ENCODE measurements at places on chromosomes 7 and 10.

DNA sequence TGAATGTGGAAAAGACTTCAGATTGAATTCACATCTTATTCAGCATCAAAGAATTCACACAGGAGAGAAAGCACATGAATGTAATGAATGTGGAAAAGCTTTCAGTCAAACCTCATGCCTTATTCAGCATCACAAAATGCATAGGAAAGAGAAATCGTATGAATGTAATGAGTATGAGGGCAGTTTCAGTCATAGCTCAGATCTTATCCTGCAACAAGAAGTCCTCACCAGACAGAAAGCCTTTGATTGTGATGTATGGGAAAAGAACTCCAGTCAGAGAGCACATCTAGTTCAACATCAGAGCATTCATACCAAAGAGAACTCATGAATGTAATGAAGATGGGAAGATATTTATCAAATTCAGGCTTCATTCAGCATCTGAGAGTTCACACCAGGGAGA, 14.8 kb downstream of the ZNF655 start:
- no peak for DNase-seq

GRCh38 chr10:132307823-132308586, at the start of gene STK32C:
STK32C (minus strand) TSS chr10:132307950; CDS start chr10:132307833, 117 bp downstream.
- DNase-seq, result peak; percentile 98

- DNase-seq, result no peak
Observed at GRCh38 chr7:75715864-75716263, 22.9 kb downstream of the HIP1 start.

DNA sequence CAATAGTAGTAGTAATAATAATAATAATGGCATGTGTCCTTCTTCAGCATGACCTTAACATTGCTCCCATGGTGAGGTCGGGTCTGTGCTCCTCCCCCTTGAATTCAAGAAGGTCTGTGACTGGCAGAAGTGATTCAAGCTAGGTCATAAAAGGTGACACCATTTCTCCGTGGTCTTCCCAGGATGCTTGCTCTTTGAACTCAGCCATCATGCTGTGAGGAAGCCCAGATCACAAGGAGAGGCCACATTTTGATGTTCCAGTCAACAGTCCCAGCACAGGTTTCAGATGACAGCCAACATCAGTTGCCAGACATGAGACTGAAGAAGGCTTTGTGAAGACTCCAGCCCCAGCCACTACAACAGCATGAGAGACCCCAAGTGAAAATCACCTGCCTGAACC, 83.9 kb downstream of the SEPTIN14 start:
- no peak for DNase-seq

GRCh38 chr7:103541026-103541425, 95.0 kb upstream of the SLC26A5 start:
- no peak for DNase-seq

DNA sequence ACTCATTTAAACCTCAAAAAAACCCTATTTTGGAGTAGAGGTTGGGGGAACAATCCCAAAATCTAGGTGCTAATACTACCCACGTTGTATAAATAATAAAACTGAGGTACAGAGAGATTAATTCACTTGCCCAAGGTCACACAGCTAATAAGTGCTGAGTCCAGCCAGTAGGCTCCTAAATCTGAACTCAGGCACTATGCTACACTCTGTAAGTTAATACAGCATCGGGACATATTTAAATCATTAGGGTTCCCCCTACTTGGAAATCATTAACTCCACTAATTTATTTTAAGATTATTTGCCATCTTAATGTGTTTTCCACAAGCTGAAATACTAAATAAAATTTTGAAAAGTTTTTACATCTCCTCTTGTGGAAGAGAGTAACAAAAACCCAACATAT, 24.2 kb downstream of the PIP4K2A start:
- no peak for DNase-seq

- DNase-seq, result no peak
Observed at GRCh38 chr7:30926313-30926712, 14.7 kb downstream of the AQP1 start.

DNA sequence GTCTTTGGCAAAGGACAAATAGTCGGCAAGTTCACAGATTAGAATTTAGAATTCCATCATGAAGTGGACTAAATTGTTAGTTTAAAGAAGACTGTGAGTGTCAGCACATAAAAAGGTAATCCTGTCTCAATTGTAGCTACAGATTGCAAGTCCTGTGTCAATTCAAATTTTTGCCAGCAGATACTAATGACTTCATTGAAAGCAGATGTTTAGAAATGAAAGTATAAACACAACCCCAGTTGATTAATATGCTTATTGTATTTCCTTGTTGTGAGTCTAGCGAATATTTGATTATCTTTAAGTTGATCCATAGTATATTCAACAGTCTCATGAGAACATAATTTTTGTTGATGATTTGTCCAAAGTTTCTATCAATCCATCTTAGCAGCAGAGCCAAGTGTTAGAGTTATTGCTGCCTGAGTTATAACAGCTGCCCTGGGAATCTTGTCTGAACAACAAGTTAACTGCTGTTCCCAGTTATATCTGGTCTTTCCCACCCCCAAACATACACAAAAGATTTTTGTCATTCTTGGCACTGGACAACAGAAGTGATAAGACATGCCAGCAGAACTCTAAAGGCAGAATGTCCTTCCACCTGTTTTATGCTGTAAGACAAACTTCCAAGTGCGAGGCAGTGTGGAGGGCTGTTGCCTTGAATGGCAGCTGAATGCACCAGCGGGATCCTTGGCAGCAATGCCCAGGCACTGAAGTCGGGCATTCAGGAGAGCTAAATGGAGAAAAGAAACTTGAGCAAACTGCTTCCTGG, 21.3 kb upstream of the HERPUD2 start:
- DNase-seq, result no peak

DNA sequence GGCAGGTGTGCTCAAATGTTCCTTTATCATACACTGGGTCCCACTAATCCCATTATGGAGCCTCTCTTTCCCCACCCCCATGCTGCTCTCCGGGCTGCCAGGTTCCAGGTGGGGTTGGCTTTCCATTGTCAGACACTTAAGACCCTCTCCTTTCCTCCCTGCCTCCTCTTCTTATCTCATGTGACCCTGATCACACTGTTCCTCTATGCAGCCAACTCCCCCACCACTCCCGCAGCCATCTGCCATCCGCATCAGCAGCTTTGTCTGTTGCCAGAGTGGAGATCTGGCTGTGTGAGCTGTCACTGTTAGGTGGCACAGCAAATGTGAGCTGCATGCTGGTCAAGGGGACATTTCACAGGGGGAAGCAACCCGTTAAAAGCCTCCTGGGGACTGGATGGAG, 391.4 kb downstream of the TNS3 start:
- DNase-seq, result no peak

- DNase-seq, result peak; percentile 83
Observed at GRCh38 chr7:129438839-129439651, 4.8 kb downstream of the STRIP2 start.

DNA sequence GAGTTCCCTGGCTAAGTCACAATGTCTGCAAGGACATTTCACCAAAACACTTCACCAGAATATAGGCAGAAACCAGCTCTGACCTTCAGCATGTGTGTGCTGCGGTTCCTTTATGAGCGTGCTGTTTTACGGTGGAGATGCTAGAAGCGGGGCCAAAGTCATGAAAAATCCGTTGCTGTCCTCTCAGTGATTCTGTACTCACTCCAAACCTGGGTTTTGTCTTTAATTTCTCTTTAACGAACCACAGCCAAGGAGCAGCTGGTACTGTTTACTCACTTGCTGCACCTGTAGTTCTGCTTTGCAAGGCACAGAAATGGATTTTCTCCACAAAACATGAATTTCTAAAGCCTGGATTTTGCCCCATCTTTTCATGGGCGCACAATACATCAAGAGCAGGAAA, 639.9 kb downstream of the PHTF2 start:
- no peak for DNase-seq

DNA sequence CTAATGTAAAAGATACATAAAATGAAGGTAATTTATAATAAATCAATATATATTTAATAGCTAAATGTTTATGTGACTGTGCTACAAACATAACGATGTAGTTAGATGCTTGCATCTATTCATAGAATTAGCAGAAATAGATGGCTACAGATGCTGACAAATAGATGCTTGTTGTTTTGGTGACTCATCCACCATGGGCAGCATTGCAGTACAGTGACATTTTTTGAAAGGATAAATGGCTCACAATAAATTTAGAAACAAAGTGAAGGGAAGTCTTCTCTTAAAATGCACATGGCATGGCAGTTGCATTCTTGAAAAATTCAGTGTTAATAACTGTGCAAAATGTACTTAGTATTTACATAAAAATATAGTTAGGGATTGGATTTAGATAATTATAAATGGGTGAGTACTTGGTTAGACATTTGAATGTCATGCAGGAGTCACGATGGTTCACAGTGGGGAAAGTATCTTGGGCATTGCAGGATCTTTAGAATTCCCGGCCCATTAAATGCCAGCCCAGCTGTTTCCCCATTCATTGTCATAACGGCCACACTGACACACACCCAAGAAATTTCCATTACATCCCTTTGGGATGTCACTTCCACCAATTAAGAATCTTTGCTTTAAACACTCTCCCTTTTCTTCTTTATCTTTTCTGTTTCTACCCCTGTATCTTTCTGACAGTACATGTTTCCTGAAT, 564.1 kb downstream of the ATRNL1 start:
- no peak for DNase-seq

DNA sequence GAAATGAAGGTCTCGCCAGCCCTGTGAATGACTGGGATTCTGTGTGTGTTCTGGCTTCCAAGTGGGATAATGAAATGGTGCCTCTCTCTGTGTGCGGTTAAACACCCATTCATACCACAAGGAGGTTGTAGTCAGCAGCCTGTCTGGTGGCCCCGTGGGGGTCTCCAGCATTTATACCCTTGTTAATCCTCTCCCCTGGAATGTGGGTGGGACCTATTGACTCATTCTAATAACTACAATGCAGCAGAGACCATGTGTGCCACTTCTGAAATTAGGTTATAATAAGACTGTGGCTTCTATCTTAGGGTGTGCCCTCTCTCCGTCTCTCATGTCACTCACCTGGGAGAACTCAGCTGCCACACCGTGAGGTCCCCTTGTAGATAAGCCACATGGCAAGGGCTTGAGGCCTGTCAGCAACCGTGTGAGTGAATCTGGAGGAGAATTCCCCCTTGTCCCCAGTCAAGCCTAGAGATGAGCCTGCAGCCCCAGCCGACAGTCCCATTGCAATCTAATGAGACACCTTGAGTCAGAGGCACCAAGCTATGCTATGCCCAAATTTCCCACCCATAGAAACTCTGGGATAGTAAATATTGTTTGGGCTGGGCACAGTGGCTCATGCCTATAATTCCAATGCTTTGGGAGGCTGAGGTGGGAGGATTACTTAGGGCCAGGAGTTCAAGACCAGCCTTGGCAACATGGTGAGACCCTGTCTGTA, 106.8 kb downstream of the GALNT17 start:
- DNase-seq, result no peak

DNA sequence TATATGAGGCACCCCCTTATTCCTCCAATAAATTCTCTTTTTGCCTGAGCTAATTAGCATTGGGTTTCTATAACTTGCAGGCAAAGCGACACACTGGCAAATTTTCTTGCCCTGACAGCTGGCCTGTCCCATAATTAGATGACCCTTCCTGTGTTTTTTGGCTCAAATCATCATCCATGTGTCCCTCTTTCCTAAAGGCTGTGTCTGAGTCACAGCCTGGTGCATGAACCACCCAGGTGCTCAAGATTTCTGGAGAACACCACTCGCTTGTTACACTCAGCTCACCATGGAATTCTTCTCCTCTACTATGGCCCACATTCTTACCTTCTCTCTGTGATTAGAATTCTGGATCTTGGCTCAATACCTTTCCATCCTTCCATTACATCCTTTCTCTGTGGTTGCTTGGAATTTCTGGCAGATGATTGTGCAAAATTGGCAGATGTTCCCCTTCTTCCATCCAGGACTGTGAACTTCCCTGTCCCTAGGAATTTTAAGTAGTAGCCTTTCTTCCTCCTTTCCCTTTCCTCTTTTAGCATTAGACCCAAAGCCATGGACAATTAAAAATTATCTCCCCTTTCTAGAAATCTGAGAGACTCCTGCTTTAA, 116.0 kb upstream of the ANKRD1 start:
- no peak for DNase-seq

DNA sequence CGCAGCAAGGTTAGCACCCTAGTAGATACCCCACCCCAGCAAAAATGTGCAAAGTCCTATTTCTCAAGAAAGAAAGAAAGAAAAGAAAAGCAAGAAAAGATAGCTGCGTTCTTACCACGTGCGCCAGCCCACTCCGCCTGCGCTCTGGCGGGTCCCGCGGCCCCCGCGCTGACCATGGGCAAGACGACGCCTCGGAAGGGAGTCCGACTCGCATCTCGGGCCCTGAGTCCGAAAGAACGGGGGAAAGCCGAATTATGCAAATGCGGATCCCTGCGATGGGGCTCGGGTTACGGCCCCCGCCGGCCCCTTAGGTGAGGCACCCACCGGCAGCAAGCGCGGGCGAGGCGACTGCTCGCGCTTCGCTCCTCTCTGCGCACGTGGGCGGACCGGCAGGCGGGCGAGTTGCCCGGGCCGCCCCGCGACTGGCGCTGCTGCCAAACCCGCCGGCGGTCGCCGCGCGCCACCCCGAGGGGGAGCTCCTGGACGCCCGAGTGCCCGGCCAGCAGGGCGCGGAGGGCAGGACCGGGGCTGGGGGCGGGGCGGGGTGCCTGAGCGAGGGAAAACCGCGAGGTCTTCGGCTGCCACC, 2.4 kb upstream of the EGR2 start:
- peak; percentile 58 for DNase-seq

GRCh38 chr10:122733443-122733842, 33.8 kb upstream of the C10orf120 start:
- DNase-seq, result no peak

- peak; percentile 86 for DNase-seq
Observed at GRCh38 chr7:44979481-44980392, 922 bp upstream of the MYO1G start.

DNA sequence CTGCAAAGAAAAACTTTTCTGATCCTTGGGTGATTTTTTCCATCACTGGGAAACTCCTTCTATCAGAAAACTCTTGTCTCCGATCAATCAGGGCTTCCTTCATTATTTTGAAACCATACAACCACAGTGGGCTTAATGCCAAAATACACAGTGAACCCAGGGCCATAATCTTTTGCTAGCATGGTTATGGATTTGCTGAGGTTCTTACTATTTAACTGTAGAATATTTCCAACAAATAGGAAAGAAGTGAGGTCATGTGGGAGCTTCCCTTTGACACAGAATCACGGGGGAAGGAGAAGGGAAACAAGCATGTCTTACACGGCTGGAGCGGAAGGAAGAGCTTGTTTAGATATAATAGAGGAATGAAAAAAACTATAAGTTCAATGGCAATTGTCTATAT, 1241.7 kb downstream of the REEP3 start:
- DNase-seq, result no peak

- no peak for DNase-seq
Observed at GRCh38 chr10:79170226-79170752, 101.5 kb downstream of the ZMIZ1 start.

DNA sequence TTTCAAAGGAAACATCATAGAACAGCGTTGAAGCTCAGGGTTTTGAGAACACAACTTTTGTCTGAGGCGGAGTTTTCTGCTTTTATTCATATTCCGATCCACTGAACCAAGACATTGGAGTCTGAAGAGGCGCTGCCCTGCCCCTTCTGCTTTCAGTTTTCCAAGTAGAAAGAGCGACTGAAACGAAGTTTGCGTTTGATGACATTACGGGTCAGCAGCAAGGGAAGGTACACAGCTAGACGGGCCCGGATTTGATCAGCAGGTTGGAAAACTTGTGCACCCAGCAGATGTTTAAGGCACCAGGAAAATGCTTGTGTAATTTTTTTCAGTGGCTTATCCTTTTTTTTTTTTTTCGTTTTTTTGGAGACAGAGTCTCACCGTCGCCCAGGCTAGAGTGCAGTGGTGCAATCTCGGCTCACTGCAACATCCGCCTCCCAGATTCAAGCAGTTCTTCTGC, 720 bp downstream of the SUN1 start:
- no peak for DNase-seq

- no peak for DNase-seq
Observed at GRCh38 chr7:158538156-158538946, 49.3 kb downstream of the PTPRN2 start.
